Naive thymus-derived CD8-positive, alpha-beta T cell (primary cell): ENCODE measurements at places on chromosomes 7 and 10.

- DNase-seq: no peak
Observed at GRCh38 chr7:150990416-150991186, at the start of gene NOS3. Gene NOS3 (plus strand): TSS chr7:150991017. CDS start chr7:150993804, 2,787 bp downstream.

GRCh38 chr7:152579070-152579469 lies 96.9 kb downstream of the XRCC2 start:
- no peak for DNase-seq

DNA sequence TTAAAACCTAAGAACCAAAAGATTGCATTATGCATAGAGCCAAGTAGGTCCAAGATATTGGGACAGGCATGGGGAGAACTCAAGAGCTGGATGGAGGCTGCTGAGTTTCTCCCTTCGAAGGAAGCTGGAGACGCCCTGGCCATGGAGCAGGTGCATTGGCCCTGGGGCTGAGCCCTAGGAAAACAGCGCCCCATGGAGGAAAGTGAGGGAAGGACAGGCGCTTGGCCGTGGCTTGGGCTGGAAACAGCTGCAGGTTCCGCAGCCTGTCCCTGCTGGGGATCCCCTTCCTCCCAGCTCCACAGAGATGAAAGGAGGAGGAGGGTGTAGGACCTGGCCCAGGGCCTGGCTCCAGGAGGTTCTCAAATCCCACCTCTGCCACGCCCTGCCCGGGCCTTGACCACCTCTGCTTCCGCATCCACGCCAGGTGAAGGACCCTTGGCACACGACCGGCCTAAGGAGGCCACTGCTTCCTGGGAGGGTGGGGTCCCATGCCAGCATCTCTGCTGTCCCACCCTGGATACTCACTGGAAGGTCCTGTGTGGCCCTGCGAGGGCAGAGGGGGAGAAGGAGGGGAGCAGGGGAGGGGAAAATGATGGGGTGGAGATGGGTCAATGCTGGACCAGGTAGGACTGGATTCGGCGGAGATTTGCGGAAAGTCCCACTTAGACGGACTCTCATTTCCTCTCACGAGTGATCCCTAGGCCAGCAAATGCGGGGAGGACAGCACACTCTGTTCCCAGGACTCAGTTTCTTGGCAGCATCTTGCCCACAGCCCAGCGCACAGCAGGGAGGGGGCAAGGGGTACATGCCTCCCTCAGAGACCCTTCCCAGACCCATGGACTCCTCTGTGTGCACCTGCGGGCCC lies 258.6 kb upstream of the TCERG1L start:
- DNase-seq: no peak

- DNase-seq: no peak
Observed at GRCh38 chr7:152052771-152053170, 27.3 kb downstream of the GALNT11 start.

- no peak for DNase-seq
Observed at GRCh38 chr7:23968791-23969190, 258.8 kb downstream of the STK31 start.
